Kidney (tissue), 22 donors: ENCODE measurements at places on chromosomes 3 and 15. TPM values are rescaled to one million over a fixed set of nuclear protein-coding genes. Genes with fewer than 3 reads are reported as not detected.

DNA sequence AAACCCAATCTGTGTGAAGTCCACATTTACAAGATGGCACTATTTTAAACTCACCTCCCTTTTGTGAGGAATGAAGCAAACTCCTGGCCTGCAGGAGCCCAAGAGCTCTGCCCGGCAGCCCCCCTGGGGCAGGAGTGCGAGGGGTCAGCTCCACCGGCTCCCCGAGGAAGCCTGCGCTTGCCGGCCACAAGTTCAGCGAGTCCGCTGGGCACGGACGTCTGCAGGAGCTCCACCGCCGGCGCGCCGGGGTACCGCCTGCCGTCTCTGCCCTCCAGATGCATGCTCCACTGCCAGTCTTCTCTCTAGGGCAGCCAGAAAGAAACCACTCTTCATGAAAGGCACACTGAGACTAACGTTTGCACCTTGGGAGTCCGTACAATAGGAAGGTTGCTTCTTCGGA, 17.5 kb downstream of the OCA2 start:
- no peak for DNase-seq

GP9 gene
- 0.49 TPM for polyA plus RNA-seq

CFAP100 gene
- 0.60 TPM for polyA plus RNA-seq

DNA sequence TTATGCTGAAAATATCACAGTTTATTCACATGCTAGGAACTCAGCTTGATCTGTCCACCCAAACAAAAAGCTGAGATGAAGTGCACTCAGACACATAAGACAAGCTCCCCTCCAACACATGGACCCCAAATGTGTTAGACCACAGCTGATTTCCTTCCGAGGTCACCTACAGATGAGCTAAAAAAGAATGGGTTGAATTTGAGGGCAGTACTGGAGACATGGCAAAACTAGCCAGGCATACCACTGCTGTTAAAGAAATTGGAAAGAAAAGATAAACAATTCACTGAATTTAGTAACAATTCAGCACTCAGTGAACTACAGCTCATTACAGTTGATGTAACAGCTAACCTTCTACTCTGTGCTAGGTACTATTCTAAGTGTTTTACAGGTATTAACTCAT, 15.5 kb downstream of the PARP9 start:
- no peak for DNase-seq

DNA sequence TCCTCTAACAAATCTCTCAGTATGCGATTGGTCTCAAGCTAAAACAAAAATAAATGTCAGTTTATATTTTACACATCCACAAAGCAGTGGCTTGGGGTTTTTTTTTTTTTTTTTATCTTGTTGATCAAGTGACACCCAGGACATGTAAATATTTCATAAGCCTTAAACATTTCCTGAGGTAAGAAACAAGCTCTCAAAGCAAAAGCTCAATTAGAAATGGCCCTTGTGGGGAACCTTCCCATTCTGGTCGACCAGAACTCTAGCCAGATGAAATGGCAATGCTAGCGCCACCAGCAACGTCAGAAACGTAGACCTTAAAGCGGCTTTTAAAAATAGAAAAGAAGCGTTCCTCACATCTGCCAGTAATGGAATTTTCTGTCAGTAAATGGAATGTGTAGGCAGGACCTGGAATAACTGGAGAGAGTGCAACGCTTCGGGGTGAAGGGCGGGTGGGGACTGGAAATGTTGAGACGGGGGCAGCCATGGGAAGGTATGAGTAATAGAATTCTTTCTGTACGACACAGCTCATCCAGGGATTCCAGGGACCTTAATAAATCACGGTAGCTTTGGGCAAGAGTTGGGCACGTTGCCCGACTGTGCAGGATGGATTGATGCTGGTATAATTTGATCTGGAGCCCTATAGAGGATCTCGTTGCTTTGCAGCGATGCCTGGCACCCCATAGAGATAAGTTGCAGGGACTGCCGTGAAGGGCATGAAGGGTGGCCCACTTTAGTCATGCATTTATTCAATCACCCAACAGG, 44.4 kb downstream of the BTD start:
- DNase-seq = no peak

SEC22C gene
- 32.8 TPM for polyA plus RNA-seq
